Activated CD4-positive, alpha-beta T cell treated with anti-CD3 and anti-CD28 coated beads, Interleukin-2, amount 10 ng/mL, durations not matched to agents 24 days and 14 days (primary cell): ENCODE measurements at places on chromosomes 16 and 17. TPM values are rescaled to one million over a fixed set of nuclear protein-coding genes. Genes with fewer than 3 reads are reported as not detected.

DNA sequence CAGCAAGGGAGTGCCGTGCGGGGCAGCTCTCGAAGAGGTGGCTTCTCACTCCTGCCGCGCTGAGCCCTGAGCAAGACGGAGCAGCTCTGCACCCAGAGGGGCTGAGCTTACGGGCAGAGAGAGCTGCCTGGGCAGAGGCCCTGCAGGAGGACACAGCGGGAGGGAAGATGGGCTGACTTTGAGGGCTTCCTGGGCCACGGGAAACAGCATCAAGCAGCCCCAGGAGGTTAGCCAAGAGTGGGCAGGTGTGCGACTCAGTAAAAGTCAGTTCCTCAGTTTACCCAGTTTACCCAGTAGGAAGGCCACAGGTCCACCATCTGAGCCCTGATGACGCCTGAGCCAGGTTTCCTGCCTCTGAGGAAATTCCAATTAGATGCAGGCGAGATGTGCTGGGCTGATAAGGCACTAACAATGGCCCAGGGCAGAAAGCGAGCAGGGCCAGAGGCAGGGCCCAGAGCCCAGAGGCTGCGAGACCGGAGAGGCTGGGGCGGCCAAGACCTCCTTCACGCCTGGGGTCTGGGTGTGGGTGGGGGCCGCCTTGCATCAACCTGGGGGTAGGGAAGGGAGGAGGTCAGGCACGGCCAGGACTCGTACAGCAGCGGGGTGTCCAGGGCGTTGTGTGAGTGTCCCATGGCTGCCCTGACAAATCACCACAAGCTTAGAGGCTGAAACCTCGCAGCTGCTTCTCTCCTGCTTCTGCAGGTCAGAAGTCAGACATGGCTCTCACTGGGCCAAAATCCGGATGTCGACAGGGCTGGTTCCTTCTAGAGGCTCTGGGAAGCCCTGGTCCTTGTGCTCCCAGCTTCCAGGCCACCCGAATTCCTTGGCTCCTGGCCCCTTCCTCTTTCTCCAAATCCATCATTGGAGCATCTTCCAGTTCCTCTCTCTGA is 32.0 kb upstream of the CIBAR2 start:
- no peak for DNase-seq

The GRAPL gene
- 4.8 and 6.4 TPM in 2 replicates for total RNA-seq

The HOXB1 gene
- total RNA-seq, result not detected in 2 replicates

The PRRT2 gene
- total RNA-seq, result 1.6 and 1.7 TPM in 2 replicates

The CEP20 gene
- 39.2 and 46.1 TPM in 2 replicates for total RNA-seq

- no peak for DNase-seq
Measured at GRCh38 chr16:67277999-67278772, 1.1 kb upstream of the PLEKHG4 start.

The PITPNM3 gene
- 0.66 and 0.77 TPM in 2 replicates for total RNA-seq

DNA sequence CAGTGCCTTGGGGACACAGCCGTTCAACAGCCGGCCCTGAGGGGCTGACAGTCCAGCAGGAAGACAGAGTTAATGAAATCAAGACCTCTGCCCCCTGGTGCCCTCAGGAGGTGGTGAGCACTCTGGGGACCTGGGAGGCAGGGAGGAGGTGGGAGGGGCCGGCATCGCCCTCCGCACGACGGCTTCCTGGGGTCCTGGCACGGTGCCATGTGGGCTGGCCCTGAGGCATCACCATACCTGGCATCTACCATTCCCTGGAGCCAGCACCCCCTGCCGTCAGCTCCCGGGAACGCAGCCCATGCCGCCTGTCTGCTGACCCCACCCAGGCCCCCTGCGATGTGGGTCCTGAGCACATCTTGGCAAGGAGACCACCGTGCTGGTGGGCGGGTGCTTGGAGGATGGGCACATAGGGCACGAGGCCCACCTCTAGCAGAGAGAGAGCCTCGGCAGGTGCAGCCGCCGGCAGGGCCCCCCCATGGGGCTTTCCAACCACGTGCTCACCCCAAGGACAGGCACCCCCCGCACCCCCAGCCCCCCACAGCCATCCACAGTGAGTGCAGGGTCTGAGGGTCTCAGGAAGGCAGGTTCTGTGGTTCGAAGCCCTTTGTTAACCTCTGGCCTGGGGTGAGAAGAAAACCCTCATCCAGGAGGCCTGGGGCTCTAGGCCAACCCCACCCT is 52.5 kb downstream of the ZFPM1 start:
- peak; percentile 81 for DNase-seq

The KIF2B gene
- total RNA-seq, result not detected in 2 replicates

GRCh38 chr16:69833357-69834282 is 71.5 kb downstream of the WWP2 start:
- DNase-seq, result no peak

DNA sequence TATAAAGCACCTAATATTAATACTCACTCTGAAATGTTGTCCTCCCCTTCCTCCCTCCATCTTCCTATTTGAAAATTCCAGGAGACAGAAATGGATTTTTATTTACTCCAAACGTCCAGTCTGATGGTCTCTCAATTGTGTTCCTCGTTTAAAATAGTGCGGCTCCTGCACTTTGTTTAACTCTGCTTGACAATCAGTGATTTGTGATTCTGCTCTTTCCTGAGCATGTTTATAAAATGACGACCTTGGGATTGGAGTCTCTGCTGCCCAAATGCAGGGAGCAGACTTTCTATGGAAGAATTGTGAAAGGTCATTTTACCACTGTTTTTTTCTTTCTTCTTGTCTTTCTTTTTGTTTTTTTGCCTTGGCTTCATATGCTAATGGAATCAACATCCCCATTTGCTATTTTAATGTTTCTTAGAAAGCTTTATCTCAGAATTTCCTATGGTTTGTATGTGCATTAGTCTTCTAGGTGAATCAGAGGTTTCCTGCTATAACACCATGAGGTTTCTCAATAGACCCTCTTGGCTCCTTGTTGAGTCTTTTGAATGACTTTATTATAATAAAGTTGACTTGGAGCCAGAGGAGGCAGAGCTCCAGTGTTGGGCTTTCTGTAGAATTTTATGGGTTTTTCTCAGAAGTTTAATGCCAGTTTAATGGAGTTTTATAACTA is 376.5 kb downstream of the CDH11 start:
- DNase-seq, result no peak

DNA sequence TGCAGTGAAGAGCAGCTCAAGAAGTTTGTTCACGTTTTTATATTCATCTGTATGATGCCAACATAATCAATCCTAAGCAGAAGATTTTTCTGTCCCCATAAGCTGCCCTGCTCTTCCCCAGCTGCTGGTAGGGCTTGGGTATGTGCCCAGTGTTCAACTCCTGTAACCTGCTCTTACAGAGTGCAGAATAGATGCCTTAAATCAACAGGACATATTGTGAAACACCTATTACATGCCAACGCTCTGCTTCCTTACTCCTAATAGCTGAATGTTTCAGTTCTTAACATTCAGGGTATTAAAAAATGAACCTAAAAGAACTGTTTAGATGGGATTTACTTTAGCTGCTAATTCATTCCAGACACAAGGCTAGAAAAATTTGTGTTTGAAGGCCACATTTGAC is 190.9 kb downstream of the HS3ST3A1 start:
- no peak for DNase-seq

DNA sequence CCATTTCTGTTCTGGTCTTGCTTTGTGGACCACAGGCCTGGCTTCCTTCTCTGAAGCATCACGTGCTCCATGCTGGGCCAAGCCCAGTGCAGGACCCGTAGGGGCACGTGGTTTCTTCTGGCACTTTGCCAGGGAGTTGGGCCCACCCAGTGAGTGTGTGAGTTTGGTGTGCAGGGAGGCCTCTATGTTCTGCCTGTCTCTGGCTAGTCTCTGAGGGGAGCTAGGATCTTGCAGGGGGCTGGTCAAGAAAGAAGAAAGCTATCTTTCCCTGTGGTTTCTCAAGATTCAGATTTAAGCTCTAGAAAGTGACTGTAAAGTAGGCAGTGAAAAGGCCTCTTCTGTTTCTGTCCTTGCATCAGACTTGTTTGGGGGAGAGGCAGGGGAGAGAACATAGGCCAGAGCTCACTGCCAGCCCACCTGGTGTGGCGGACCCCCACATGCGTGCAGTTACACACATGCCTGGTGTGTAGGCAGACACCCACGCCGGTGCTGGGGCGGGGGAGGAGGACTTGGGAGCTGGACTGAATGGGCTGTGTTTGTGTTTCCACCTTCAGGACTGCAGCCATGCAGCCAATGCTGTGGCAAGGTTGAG is 11.8 kb downstream of the LASP1 start:
- DNase-seq, result peak; percentile 75

- DNase-seq, result no peak
Measured at GRCh38 chr17:75755205-75755901, 9.6 kb downstream of the GALK1 start.

- DNase-seq, result no peak
Measured at GRCh38 chr17:8685381-8685780, 54.9 kb upstream of the MYH10 start.

- DNase-seq, result no peak
Measured at GRCh38 chr17:61833536-61834193, 29.7 kb downstream of the BRIP1 start.

DNA sequence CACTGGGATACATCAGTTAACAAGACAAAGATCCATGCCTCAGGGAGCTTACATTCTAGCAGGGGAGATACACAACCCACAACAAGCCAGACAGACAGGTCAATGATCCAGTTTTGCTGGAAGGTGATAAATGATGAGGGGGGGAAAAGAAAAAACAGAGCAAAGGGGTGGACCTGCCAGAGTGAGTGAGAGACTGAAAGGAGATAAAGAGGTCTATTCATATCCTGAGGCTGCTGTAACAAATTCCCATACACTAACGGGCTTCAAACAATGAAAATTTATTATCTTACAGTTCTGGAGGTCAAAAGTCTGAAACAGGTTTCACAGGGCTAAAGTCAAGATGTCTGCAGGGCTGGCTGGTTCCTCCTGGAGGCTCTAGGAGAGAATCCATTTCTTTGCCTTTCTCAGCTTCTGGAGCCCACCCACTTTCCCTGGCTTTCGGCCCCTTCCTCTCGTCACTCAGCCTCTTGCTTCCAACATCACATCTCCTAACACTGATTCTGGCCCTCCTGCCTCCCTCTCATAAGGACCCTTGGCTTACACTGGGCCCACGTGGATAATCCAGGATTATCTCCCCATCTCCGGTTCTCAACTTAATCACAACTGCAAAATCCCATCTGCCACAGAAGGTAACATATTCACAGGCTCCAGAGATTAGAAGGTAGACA is 81.5 kb downstream of the GAS7 start:
- DNase-seq, result no peak

The CA5A gene
- total RNA-seq, result not detected in 2 replicates

DNA sequence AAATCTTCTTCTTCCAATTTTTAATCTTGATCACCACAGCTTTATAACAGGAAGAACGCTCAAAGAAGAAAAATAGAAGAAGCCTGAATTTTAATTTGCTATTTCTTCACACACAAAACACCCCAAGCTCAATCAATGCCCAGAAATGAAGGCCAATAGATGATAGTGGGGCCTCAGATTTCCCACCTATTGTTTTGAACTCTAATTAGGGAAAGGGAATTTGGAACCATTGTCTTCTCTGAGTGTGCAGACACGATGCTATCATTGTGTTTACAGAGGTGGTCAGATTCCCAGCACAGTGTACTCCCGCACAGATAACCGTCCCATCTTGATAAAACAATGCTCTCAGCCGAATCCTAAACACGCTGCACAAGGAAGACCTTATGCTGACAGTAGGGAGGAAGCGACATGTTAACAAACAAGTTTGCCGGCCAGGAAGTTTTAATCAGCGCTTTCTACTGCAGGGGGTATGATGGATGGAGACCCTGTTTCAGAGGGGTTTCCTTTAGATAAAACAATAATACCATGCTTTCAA is 684.7 kb downstream of the MAF start:
- DNase-seq, result no peak

DNA sequence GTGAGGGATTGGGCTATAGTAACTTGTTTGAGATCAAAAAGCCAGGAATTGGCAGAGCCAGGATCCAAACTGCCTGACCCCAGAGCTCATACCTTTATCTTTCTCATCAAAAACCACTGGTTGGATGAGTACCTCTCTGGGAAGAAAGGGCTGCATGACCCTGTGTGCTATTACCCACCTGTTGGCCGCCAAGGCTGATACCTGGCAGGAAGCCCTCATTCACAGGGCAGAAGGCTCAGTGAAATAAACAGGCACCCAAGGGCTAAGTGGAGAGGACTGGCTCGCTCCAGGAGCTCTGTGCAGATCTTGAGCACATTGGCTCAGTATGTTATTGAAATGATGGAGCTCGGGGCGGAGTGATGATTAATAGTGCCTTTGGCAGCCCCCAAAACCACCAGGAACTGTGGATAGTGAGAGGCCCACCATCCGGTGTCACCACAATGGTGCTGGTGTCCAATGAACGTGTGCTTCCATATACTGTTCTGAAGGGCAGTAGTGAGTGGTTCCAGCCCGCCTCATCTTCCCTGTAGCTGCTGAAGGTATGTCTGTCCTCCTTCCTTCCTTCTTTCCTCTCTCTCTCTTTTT is 197.6 kb downstream of the MSI2 start:
- no peak for DNase-seq

The C1QL1 gene
- total RNA-seq, result 0.21 and 0.42 TPM in 2 replicates

The ITGB3 gene
- total RNA-seq, result not detected in 2 replicates

The KRT26 gene
- total RNA-seq, result not detected in 2 replicates

- DNase-seq, result no peak
Measured at GRCh38 chr16:72910381-72910780, 137.5 kb downstream of the ZFHX3 start.

DNA sequence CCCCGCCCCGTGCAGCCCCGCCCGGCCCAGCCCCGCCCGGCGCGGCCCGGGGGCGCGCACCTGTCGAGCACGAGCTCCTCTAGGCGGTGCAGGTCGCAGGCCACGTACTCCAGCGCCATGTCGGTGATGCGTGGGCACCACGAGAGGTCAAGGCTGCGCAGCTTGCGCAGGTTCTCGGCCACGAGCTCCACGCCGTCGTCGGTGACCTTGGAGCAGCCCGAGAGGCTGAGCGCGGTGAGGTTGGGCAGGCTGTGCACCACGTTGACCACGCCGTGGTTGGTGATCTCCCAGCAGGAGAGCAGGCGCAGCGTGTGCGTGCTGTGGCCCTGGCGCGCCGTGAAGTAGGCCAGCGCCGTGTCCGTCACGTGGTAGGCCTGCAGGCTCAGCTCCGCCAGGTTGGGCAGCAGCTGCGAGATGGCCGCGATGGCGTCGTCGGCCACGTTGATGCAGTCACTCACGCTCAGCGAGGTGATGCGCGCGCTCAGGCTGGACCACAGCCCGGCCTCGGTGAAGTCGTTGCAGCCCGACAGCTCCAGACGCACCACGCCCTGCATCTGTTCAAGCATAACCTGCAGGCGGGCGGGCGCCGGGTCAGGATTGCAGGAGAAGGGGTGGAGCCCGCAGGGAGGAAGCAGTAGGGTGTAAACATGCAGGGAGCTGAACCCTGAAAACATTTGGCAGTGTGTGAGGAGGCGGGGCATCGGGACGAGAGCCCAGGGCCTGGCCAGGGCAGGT is 5.3 kb upstream of the WDR24 start:
- peak; percentile 92 for DNase-seq

- DNase-seq, result peak; percentile 75
Measured at GRCh38 chr16:3789375-3790099, 72.2 kb upstream of the TRAP1 start.

DNA sequence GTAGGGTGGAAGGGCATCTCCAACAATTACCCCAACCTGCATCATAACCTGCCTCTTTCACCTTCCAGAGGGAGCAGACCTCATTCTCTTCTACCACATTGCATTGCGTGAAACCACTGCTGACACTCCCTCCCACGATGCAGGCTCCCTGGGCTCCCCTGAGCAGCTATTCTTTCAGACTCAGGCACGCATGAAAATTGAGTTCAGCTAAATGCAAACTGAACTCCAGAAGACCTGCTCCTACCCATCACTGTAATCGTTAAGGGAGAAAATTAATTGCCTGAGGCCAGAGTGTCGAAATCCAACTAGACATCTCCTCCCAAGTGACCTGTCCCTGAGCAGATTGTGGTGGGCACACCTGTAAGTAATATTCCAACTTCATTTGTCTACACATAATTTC is 186.0 kb downstream of the GRIN2A start:
- no peak for DNase-seq
